GDM1 (cell line): ENCODE measurements at places on chromosomes 12 and 14.
A peak's percentile ranks its signal among the peaks of the same experiment; 100 is the strongest.

GRCh38 chr12:2613326-2614073 lies 181.3 kb upstream of the FKBP4 start:
- peak; percentile 63 for DNase-seq

GRCh38 chr12:51896236-51896635 lies 8.3 kb downstream of the ANKRD33 start:
- no peak for DNase-seq

- DNase-seq: no peak
These were observed 9.1 kb upstream of the SERPINA11 start for GRCh38 chr14:94461526-94462218.

GRCh38 chr12:64746663-64747062 lies 12.5 kb downstream of the GNS start:
- no peak for DNase-seq

DNA sequence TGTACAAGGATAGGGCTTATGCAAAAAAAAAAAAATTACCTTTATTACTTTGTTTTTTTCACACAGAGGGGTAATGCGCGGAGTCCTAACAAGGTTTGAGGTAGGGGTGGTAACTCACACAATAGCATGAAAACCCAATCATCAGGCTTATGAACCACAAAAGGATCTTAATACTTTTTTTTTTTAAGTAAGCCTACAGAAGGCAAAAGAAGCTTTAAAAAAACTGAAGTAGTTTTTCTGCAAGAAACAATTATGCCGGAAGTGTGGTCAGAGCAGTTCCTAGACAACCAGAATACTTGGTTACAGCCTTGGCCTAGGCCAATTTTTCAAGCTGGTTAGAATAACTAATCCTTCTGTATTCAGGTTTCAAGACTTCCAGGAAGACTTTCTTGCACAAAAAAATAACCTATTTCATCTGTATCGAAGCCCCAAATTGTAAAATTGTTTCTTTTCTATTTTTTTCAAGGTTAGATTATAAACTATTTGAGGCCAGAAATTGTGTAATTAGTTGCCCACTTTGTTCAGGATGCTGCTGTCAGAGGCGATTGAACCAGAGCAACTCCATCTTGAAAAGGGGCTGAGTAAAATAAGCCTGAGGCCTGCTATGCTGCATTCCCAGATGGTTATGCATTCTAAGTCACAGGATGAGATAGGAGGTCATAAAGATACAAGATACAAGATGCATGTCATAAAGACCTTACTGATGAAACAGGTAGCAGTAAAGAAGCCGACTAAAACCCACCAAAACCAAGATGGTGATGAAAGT lies 1.8 kb upstream of the GNS start:
- no peak for DNase-seq

GRCh38 chr12:67721248-67721647 lies 72.7 kb downstream of the DYRK2 start:
- DNase-seq: no peak

GRCh38 chr12:117580718-117581062 lies 219.3 kb upstream of the NOS1 start:
- no peak for DNase-seq
